ENCODE measurements at places on chromosomes 7 and 10.

- DNase-seq: no peak
Observed at GRCh38 chr7:132256721-132257212, 319.5 kb downstream of the PLXNA4 start.

- DNase-seq: no peak
Observed at GRCh38 chr10:74637685-74638084, 188.7 kb upstream of the KAT6B start.

GRCh38 chr7:39130857-39131526 is 153.3 kb downstream of the POU6F2 start:
- no peak for DNase-seq

- no peak for DNase-seq
Observed at GRCh38 chr10:91211675-91212074, 8.8 kb upstream of the PCGF5 start.

DNA sequence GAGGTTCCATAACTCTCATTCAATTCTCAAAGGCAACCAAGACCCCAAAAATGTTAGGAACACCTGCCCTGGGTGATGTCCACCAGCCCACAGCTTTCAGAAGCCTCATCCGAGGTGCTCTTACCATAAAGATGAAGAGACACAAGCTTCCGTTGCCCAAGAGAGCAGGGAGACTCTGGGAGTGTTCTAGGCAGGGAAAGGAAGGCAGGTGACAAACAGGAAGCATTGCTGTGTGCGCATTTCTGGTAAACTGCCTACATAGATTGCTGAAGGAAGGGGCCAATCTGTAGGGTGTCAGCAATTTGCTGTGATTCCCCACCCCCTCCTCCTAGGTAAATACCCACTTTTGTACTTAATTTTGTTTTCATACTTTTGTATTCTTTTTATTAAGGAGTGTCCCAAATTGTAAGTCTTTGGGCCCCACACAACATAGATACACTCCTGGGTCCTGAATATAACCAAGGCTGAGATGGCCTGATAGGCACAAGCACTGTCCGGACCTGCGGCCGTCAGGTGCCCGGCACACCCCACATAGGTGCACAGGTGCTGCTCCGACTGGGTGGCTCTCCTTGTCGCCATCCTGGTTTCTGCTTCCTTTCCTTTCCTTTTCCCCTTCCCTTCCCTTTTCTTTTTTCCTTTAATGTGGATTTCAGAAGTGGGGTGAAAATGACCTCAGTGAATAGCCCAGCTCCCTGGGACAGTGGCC is 51.4 kb upstream of the SMNDC1 start:
- DNase-seq: no peak

DNA sequence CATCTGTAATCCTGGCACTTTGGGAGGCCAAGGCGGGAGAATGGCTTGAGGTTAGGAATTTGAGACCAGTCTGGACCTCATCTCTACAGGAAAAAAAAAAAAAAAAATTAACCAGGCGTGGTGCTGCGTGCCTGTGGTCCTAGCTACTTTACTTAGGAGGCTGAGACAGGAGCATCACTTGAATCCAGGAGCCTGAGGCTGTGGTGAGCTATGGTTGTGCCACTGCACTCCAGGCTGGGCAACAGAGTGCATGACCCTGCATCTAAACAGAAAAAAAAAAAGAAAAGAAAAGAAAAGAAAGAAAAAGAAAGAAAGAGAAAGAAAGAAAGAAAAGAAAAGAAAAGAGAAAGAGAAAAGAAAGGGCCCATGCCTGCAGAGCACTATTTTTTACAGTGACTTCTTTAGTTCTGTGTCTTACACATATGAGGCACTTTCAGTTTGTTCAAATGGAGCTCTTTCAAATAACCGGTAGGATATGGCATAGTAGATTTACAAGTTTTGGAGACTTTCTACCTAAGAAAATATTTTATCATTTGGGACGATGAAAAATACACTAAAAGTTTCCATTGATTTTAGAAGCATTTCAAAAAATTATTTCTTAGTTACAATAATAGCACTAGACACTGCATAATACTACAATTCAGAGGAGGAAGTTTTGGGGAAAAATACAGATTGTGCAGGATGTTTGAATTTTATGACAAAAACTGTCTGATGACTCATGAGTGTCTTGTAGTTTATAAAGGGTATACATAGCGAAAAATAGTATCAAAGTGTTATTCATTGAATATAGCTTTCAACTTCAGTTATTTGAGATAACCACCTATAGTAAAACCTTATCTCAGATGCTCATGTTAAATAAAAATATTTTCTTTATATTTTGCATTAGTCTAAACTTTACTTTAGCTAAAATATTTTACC is 75.9 kb downstream of the MDFIC start:
- no peak for DNase-seq

DNA sequence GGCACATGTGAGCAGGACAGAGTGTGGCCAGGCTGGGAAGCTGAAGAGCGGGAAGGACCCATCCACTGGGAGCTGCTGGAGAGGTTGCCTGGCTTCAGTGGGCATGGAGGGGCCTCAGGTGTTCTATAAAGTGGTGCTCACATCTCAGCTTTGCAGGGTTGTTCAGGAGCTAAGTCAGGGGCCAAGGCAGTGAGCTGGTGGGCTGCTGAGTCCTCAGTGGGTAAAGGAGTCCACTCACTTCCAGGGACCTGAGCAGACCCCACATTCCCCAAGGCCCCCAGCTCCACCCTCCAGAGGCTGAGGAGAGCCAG is 28.8 kb upstream of the C10orf53 start:
- no peak for DNase-seq

DNA sequence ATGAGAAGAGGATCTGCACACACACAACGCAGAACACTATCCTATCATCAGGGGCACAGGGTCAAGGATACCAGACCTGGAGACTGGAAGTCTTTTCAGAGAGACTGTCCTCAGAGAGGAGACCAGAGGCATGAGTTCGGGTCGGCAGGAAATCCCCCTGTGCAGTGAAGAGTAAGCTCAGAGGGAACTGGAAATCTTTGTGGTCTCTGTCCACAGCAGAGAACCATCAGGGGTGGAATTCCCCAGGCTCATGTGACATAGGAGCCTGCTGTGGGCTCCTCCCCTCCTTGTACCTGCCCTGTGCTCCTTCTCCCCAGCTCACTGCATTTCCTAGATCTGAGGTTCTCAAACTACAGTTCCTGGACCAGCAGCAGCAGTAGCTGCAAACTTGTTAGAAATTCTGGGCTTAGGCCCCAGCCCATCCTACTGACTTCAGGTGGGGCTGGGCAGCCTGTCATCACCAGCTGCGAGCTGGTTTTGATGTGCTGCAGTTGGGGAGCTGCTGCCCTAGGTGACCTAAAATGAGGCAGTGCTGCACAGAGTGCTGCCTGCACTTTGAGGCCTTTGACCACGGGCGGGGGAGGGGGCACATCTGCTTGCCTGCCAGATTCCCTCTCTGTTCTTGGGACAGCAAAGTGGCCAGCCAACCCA is 2.4 kb downstream of the ZMIZ2 start:
- DNase-seq: peak; percentile 69

DNA sequence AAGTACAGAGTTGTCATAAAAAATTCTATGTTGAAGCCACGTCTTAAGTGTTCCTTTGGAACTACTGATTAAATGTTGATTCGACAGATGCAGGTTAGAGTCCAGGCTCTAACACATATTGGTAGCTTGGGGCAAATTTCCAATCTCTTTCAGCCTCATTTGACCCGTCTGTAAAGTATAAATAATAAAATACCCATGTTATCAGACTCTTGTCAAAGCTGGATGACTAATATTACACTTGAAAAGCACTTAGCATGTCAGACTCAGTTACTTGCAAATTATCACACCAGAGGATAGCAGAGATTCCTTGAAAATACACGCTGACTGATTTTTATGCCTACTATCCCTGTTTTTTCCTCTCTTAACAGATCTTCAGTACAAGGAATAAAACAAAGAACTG is 18.1 kb upstream of the MACC1 start:
- DNase-seq: no peak

GRCh38 chr7:29857654-29858053 is 51.3 kb downstream of the WIPF3 start:
- no peak for DNase-seq

DNA sequence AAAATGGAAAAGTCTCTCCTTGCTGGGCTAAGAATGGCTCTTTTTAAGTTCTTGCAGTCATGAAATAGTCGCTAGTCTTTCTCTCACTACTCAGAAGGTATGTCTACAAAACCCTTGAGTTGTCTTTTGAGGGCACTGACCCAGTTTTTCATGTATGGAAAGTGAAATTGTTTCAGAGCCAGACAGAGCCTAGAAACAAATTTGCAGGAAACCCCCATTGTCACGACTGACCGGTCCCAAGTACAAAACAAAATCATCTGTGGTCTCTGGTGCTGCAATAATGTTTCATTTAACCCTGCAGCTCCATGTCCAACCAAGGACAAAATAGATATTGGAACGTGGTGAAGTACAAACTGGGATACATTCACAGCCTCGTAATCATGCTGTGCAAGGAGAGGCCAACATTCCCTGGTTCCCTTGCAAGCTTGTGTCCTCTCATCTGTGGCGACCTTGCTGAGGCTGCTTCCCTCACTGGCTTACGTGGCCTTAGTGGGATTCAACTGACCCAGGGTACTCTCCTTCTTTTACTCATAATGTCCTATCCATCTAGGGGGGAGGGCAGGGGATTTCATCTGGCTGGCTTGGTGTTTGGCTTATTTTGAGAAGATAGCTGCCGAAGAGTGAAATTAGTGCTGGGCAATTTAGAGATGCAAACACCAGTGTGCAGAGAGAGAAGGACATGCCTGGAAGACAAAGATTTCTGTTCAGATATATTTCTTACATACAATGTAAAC is 172.5 kb downstream of the IPMK start:
- no peak for DNase-seq

GRCh38 chr7:22317632-22318031 is 39.3 kb downstream of the RAPGEF5 start:
- no peak for DNase-seq

- DNase-seq: no peak
Observed at GRCh38 chr7:94888551-94888950, 18.8 kb upstream of the PPP1R9A start.

GRCh38 chr10:80686734-80687475 is 149.2 kb downstream of the SH2D4B start:
- no peak for DNase-seq

- DNase-seq: no peak
Observed at GRCh38 chr7:127844165-127844564, 187.1 kb downstream of the LRRC4 start.

GRCh38 chr10:119030421-119031250 is 1.1 kb downstream of the NANOS1 start:
- peak; percentile 37 for DNase-seq

GRCh38 chr10:110061687-110062086 is 53.9 kb downstream of the ADD3 start:
- no peak for DNase-seq

DNA sequence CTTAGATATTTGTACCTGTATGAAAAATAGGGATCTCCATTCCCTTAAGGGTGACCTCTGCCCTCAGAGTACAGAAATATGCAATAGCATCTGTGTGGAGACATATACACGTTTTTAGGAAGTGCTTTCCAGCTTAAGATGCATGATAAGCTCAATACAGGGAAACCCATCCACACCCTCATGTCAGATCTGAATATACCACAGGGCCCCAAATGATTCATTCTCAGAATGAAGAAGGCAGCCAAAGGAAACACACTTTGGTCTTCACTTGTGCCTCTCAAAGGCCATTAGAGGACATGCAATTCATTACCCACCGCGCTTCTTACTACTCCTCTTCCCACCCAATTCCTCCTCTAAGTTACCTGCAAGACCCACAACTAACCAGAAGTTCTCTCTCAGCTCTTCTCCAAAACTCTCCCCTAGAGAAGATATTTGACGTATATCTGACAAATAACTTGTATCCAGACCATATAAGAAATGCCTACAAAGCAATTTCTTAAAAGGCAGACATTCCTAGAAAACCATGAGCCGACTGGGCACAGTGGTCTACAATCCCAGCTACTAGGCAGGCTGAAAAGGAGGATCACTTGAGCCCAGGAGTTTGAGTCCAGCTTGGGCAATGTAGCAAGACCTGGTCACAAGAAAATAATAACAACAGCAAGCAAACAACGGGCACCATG is 103.0 kb downstream of the OAT start:
- DNase-seq: no peak

DNA sequence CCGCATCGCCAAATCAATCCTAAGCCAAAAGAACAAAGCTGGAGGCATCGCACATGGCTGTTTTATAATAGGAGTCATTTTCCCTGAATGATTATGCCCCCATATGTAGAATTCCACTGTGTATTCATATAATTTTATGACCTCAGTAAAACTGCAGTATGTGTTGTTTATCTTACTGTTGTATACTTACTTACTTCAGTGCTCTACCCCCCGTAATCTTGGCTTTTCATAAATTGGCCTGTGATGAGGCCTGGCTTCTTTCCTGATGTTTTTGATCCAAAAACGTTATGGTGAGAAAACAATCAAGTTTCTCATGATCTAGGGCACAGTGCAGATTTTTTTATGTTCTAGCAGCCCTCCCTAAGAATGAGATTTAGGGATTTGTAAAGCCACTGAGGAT is 306.4 kb upstream of the FZD1 start:
- DNase-seq: no peak

GRCh38 chr10:89563861-89564478 is 28.6 kb upstream of the SLC16A12 start:
- DNase-seq: no peak

DNA sequence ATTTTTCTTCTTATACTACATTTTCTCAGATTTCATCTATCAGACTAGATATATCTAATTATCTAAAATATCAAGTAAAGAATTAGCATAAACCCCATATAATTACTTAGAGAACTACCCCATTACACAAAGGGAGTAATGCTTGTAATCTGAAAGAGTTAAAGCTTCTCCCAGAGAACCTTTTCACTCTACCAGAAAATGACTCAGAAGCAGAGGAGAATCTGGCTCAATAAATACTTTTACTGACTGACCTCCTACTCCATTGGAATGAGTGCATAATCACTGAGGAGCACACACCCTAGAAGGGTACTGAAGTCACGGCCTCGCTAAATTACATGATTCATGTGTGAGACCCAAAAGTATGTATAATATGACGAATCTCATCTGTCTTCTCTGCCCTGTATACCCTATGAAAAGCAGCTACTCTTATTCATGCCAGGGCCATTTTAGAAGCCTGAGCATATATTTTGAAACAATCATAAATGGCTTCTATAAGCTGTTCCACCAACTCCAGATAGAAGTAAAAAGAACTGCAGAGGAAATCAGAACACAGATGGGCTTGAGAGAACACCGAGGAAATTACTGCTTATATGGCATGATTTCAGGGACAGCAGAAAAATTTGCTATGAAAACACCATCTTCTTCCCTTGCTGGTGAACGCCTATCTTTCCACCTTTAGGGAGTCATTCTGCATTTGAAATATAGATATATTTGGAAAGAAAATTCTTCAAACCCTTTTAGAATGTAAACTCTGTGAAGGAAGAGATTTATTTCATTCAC is 32.7 kb downstream of the DNMBP start:
- DNase-seq: no peak

GRCh38 chr10:100998991-100999741 is 442 bp upstream of the LZTS2 start:
- peak; percentile 67 for DNase-seq

All from T-helper 2 cell (primary cell).